Motor neuron (in vitro differentiated cells): ENCODE measurements at places on chromosomes 2 and 18. TPM values are rescaled to one million over a fixed set of nuclear protein-coding genes. Genes with fewer than 3 reads are reported as not detected.

LAMA1 gene
- 0.81 and 1.2 TPM in 2 replicates for total RNA-seq

PSMA8 gene
- total RNA-seq = not detected in 2 replicates

DNA sequence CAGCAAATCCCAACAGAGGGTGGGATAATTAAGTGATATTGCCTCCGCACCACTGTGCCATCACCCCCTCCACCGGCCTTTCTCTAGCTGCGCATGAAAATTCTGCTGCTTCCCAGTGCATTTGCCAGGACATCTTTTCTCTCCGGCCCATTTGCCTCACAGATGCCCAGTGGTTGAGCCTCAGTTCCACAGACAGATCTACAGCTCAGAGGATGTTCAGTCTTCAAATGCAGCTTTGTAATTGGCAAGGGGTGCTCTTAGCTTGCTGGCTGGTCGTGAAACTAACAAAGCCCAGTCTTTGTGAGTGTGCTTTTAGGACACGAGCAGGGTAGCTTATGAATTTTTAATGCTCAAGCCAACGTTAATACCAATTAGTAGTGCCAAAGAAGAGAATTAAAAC is 253.3 kb upstream of the REV1 start:
- ATAC-seq = no peak

DNA sequence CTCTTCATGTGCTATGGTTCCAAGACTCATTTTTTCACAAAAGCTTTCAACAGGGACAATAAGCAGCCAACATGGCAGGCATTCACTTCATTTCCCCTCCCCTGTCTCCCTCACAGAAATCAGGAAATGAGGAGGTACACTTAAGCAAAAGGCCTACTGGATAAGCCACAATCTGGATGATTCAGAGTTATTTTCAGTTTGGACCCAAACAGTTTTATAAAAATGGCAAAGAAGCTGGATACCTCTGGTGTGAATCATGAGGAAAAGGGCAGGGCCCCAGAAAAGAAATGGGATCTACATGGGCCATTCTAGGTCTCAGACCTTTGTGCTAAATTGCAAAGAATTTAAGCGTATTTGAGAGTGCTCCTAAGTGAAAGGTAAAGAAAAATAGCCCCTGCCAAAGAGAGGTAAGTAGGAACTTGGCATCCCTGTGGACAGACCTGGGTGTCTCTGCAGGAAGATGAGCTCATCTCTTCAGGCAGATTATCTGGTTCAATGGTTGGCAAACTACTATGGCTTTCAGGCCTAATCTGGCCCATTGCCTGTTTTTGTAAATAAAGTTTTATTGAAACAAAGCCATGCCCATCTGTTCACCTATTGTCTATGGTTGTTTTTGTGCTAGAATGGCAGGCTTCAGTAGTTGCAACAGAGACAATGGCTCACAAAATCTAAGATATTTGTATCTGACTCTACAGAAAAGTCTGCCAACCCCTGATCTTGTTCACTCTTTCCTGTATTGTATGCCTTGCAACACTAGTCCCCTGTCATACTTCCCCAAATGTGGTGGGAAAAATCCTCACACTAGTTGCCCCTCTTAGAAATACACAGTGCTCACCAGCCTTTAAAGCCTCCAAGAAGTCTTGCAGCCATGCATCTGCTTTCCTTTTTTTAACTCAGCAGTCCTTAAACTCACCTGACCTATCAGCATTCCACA is 315.0 kb downstream of the ALK start:
- ATAC-seq = no peak

- no peak for ATAC-seq
Measured at GRCh38 chr2:24509840-24510239, 18.8 kb downstream of the NCOA1 start.

DNA sequence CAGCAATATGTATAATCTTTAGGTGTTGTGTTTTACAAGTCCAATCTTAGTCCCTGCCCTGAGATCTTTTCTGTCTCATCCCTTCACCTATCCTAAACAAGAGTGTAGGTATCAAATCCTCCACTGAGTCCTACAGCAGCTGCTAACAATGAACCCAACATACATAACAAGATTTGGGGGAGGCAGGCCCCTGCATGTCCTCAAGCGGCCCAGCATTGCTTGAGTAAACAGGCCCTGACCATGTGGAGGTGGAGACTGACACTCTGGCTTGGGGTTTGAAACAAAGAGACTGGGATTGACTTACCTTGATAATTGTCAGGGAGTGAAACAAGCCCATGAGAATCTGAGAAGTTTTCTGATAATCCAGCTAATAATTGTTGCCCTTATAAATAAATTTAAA is 213.4 kb downstream of the STK39 start:
- ATAC-seq = no peak

DNA sequence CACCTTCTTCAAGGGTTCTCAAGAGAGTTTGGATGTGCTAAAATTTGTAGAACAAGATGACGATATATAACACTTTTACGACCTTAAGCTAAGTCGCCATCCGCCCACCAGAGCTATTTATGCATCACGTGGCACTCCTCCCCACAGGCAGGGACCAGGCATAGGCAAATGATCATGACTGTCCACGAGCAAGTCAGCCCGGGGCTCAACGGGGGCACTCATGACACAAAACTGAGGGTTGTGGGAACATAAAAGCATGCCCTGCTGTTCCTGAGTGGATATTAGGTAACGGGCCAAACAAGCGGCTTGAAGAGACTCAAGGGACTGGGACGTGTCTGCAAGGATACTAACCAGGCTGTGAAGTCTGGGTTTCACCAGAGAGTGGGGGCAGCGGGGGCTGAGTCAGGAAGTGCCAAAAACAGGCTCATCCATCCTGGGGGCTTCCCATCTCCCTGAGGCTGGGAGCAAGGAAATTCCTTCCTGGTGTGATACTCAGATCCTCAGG is 58.1 kb downstream of the FAM178B start:
- ATAC-seq = peak; percentile 39
